NCI-H2171 treated with DMSO at 0.1 percent for 48 hours (cell line): ENCODE measurements at places on chromosomes 12 and 14.

DNA sequence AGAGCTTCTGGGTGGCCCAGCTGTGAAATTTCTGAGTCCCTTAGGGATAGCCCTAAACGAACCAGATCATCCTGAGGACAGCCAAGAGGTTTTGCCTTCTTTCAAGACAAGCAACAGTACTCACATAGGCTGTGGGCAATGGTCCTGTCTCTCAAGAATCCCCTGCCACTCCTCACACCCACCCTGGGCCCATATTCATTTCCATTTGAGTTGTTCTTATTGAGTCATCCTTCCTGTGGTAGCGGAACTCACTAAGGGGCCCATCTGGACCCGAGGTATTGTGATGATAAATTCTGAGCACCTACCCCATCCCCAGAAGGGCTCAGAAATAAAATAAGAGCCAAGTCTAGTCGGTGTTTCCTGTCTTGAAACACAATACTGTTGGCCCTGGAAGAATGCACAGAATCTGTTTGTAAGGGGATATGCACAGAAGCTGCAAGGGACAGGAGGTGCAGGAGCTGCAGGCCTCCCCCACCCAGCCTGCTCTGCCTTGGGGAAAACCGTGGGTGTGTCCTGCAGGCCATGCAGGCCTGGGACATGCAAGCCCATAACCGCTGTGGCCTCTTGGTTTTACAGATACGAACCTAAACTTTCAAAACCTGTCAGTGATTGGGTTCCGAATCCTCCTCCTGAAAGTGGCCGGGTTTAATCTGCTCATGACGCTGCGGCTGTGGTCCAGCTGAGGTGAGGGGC is 38.9 kb downstream of the DAD1 start:
- peak; percentile 82 for DNase-seq

- DNase-seq = no peak
These were observed 333.7 kb downstream of the EGLN3 start for GRCh38 chr14:33617154-33617553.

GRCh38 chr12:101924618-101925017 is 47.2 kb downstream of the DRAM1 start:
- no peak for DNase-seq

DNA sequence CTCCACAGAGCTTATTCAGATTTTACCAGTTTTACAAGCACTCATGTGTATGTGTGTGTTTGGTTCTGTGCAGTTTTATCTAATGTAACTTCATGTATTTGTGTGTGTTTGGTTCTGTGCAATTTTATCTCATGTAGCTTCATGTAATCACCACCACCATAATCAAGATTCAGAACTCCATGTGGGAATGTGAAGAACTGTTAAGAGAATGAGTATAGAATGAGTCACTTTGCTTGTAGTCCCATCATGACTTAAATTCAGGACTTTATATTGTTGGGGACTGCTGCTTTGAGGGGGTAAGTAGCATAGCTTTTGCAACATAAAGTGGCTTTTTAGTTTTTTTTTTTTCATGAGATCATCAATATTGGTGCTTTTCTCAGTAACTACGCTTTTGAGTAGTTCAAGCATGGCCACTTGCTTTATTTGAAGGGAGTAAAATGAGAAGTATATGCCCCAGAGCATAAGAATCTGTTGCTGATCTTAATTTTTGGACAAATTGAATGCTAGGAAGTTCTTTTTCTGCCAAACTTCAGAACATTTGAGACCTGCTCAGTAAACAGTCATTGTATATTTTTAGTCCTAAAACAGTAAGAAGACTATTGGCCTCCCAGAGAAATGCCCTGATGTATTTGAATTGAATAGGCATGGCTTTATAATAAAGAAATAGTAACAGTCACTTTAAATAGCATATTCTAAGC is 28.8 kb downstream of the PROX2 start:
- DNase-seq = no peak

- no peak for DNase-seq
These were observed 129.5 kb downstream of the PRKD1 start for GRCh38 chr14:29798108-29798663.

DNA sequence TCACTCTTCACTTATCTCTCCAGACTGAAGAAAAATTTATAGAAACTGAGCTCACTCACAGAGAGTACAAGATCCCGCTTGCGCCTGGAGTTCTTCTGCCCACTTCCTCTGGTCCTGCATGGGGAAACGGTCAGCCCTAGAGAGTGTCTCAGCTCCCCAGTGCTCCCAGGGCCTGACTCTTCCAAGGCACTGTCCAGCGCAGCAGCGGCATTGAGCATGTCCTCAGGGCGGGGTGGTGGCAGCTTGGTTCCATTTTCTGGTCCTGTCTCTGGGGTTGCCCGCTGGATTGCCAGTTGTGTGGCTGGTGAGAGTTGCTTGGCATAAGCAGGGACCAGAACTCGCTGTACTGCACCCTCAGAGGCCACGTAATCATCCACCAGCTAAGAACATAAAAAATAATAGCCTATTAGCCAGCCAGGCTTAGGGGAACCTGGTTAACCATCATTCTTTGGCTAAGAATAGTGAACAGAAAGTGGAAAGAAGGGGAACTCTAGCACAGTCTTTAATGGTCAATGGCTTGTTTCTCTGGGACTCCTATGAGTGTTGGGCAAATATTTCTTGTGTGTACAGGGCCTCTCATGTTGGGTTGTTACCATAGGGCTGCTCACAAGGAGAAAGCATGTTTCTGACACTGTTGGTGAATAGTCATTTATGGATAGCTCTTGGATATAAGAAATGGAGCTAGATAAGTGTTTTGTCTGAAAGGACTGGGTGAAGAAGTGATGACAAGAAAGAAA is 13.7 kb upstream of the AJUBA start:
- no peak for DNase-seq

- DNase-seq = no peak
These were observed 120.2 kb downstream of the EMP1 start for GRCh38 chr12:13316587-13317246.

DNA sequence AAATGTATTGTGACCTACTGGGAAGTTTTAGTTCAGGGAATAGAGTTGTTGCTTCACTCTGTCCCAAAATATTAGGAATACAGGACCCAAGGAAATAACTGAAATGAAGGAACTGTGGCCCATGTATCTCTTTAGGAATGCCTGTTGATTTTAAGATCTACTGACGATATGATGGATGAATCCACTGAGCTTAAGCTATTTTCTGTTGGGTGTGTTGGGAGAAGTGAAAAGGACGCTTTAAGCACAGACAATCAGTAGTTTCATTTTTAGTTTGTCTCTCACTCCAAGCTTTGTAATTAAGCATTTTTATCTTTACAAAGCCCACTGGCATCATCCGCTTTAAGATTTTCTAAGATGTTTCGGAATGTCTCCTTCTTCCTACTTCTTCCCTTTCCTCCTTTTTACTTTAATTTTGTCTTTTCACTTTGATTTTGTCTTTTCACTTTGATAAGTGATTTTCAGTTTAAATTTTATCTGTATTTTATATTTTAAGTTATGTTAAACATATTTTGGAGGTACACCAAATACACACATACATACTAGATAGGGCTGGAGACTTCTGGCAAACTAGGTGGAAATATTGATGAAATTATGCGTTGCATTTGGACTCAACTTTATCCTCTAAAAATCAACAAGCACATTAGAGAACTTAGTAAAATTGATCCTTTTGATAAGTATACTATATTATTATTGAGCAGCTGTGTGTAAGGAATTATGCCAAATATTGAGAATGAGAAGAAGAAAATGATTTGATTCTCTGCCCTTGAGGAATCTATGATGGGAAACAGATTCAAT is 52.3 kb upstream of the USP44 start:
- no peak for DNase-seq

- DNase-seq = no peak
These were observed 324.4 kb downstream of the PAWR start for GRCh38 chr12:79366374-79366773.

DNA sequence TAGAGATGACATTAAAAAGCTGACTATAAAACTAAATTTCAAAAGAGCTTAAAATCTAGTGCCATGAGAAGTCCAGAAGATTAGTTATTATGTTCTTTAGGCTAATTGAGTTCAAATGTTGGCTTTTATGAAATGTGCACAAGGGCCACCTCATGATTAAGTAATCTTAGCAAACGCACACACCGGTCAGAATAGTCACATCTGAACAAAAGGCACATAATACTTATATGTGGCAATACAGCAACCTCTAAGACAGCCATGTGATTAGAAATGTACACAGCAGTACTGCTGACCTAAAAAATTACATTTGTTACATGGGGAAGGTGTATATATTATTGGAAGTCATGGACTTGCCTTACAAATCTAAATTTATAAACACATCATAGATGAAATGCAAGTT is 344.7 kb upstream of the GARIN6 start:
- no peak for DNase-seq

DNA sequence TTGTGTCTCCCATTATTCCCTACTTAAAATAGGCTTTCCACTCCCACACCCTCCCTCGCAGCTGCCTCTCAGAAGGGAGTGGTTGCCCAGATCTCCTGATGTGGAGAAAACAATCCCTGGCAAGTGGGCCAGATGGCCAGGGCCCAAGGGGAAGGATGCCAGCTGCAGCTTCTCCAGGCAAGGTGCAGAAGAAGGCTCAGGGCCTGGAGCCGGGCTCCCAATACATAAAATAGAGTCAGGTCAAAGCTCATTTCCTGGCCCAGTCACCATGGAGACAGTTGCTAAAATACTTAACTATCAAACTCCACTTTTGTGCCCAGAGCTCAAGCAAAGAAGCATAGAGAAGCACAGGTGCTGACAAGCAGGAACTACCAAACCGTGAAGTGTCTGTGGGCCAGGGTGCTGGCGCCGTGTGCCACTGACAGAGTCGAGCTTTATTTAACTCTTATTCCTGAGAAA is 45.7 kb upstream of the ITPR2 start:
- peak; percentile 96 for DNase-seq

DNA sequence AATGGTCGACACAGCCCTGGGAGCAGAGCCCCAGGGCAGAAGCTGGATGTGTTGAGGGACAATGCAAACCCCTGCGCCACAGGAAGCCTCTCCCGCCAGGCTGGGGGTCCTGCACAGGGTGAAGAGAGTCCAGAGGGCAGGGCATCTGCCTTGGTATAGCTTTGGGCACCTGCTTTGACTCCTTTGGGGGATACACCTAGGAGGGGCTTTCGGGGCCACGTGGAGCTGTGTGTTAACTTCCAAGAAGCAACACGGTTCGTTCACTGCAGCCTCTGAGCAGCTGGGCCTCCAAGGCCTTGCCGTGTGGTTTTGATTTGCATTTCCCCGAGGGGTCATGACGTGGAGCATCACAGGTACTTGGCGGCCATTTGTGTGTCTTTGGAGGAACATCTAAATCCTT is 5.8 kb upstream of the PUS1 start:
- peak; percentile 28 for DNase-seq

DNA sequence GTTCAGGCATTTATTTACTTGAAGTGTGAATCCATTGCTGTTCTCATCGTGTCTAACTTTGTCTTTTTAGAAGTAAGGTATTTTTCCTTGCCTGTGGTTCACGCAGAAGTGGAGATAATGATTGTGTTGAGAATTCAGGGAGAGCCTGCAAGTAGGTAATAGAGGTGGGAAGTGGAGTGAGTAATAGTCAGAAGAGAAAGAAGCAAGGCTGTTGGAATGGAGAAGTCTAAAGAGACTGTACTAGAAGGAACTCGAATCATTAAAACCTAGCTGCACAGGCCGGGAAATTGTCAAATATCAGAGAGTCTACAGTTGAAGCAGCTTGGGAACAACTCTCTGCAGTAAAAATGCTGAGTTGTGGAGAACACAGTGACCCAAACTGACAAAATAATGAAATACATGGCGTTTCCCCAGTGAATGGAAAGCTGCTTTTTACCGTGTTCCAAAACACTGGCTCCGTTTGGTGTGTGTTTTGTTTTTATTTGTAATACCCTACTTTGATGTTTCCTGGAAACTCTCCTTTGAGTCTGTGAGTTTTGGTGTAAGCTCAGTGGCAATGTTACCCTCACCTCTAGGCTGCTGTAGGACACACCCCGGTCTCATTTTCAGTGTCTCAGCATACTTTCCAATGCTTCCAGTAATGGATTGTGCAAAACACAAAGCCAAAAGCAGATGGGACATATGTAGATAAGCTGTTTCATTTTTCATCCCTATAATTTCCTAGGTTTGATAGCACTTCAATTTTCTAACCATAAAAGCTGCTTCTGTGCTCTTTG is 146.6 kb downstream of the CRADD start:
- peak; percentile 40 for DNase-seq

DNA sequence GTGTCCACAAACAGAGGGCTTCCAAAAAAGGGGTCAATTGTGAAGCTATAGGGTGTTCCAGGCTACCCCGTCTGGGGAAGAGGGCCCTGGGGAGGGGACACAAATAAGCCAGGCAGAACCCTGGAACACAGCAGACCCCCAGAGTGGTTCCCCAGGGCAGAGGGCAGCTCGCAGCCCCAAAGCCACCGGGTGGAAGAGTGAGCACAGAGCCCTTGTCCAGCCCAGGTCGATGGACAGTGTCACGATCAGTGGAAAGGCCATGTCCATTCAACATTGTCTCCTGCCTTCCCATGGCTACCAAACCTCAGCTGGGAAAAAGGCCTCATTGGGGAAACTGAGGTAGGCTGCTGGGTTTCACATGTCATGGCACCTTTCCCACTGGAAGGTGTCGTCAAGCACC is 131.4 kb downstream of the DICER1 start:
- DNase-seq = no peak

- no peak for DNase-seq
These were observed 480.8 kb downstream of the RMST start for GRCh38 chr12:97943359-97943758.

DNA sequence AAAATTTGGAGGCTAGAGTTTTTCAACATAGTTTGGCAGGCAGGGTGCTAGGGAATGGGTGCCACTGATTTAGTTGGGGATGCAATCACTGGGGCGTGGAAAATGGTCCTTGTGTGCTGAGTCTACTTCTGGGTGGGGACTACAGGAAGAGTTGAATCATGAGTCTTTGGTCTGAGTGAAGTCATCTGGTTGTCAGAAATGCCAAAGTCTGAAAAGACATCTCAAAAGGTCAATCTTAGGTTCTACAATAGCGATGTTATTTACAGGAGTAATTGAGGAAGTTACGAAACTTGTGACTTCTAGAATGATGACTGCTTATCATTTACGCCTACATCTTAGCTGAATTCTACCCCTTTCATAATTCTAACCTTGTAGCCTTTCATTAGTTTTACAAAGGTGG is 209.1 kb downstream of the NUBPL start:
- no peak for DNase-seq

DNA sequence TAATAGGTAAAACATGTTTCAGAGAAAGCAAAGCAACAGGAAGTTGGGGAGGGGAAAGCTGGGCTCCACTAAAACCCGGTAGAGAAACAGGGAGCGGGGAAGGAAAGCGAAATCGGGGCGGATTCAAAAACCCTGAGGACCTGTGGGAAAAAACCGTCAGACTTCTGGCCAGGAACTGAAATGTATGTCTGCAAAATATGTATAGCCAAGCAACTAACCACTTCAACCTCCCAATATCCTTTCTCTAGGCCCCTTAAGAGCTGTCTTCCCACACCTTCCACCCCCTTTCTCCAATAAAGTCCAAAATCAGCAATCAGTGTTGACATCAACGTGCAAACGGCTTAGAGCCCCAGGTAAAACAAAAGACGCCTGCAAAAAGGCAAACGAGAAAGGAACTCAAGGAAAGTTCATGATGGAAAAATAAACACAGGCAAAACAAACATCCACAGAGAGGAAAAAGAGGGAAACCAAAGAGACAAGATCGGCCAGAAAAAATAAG is 32.8 kb downstream of the SIX1 start:
- no peak for DNase-seq

- DNase-seq = peak; percentile 97
These were observed 411.6 kb upstream of the CCDC196 start for GRCh38 chr14:66074537-66074936.

GRCh38 chr12:131711551-131712205 is 788 bp downstream of the SFSWAP start:
- DNase-seq = no peak

GRCh38 chr12:23771240-23771949 is 178.1 kb downstream of the SOX5 start:
- no peak for DNase-seq
